ENCODE measurements at places on chromosomes 16 and 17.

DNA sequence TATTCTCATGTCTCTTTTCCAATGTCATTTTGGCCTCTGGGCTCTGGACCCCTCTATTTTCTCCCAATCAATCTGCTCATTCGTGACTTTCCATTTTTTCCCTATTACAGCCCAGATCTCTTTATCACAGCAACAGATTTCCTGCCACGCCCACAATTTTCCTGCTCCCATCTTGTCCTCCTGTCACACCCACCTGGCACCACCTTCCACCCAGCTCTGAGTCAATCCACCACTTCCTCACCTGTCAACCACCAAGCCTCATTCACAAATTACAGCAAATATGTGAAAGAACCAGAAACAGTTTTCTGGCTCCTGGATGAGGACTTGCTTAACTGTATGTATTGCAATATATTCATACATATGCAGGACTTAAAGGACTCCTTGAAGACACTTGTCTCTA lies 311.3 kb downstream of the GRIN2A start:
- no peak for DNase-seq

DNA sequence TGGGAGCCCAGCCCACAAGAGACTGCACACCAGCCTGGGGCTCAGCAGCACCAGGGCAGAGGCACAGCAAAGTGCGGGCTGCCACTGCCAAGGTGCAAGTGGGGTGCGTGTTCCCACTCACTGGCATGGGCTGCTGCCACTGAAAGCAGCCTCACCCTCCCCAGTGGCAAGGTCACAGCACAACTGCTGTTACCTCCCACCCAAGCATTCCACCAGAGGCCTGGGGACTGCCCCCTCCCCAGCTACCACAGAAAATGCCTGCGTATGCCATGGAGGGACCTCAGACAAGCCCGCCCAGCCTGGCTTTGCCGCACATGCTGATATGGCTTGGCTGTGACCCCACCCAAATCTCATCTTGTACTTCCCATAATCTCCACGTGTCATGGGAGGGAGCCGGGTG lies 33.1 kb downstream of the MEAK7 start:
- DNase-seq = no peak

DNA sequence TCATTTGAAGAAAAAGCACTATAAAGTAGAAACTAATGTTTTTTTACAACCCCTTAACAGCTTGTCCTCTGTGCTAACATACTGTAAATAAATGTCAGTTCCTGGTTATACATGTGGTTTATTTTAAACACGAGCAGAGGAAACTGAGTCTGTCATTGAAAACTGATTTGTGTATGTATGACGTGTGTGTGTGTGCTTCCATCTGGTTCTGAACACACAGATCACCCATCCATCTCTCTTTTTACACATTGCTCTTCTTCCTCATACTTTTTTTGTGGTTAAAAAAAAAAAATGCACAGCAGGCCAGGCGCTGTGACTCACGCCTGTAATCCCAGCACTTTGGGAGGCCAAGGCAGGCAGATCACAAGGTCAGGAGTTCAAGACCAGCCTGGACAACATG lies 49.5 kb downstream of the ZNF423 start:
- DNase-seq = no peak

GRCh38 chr16:2924901-2925755 lies 13.4 kb downstream of the FLYWCH1 start:
- no peak for DNase-seq

GRCh38 chr17:8016632-8017424 lies 14.4 kb downstream of the GUCY2D start:
- peak; percentile 82 for DNase-seq

GRCh38 chr16:58497468-58497867 lies 2.5 kb upstream of the NDRG4 start:
- no peak for DNase-seq

DNA sequence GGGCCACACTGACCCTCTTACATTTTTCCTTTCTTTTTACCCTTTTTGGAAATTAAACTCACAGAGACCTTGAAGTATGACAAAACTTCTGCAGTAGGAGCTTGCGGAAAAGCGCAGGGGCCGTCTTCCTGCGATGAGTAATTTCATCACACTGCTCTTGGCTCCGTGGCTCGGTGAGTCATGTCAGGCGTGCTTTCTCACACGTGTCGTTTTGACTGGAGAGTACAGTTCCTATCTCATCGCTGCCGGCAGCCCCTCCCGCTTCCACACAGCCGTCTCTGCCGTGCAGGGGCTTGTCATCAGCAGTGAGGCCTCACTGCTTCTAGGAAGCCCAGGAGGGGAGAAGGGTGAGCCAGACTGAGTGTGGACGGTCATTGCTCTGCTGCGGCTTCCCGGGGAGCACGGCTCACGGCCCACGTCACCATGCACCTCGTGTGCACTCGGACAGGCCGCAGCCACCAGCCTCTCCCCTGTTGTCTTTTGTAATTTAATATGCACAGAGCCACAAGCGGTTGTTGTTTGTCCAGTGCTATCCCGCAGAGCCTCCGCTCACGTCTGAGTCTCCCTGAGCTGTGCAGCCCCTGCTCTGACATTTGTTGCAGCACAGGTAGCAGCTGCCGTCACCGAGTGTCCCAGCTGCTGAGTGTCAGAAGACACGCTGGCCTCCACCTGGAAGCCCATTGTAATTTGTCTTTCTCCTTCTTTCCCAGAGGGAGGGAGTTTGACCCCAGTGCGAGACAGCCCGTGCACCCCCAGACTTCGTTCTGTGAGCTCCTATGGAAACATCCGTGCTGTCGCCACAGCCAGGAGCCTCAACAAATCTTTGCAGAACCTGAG lies 99.4 kb upstream of the CHMP6 start:
- DNase-seq = no peak

DNA sequence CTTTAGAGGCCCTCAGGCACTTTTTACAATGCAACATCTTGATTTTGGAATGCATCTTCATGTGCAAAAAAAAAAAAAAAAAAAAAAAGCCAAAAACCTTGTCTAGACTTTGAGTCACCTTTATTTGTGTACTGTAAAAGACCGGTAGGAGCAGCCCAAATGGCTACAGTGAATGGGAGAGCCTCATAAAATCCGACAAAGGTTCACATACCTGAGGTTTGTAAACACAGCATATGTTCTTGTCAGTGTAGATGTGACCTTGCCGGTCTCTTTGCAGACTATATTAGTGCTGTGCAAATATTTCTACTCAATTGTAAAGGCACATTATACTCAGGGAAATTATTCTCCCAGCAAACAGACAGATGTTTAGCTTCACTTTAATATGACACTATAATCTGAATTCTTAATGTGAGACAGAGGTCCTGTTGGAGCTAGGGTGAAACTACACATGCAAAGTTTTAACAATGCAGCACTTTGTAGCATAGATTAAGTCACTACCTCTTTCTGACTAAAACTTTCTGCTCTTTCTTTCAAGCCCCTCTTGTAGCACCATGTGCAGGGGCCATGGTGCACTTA lies 211.3 kb downstream of the CA10 start:
- DNase-seq = no peak

DNA sequence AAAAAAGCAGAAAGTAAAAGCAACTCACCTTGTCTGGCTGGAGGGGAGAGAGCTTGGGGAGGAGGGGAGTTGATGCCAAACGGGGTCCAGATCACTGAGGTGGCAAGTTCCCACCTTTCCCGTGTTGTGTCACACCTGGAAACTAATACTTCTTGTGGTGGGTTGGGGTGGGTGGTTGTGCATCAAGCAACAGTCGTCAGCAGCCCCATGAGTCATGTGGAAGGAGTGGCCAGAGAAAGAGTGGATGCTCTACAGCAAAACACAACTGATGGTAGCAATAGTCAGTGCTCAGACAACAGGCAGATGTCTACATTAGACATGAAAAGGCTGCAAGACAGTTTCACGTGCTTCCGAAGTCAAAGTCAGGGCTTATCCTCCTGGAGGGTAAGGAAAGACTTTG lies 35.4 kb downstream of the ARSG start:
- DNase-seq = no peak

GRCh38 chr16:79598348-79599181 lies 2.0 kb downstream of the MAF start:
- DNase-seq = peak; percentile 54

GRCh38 chr17:17456251-17456650 lies 20.5 kb upstream of the MED9 start:
- no peak for DNase-seq

GRCh38 chr16:4599037-4599436 lies 15.7 kb downstream of the UBALD1 start:
- DNase-seq = no peak

DNA sequence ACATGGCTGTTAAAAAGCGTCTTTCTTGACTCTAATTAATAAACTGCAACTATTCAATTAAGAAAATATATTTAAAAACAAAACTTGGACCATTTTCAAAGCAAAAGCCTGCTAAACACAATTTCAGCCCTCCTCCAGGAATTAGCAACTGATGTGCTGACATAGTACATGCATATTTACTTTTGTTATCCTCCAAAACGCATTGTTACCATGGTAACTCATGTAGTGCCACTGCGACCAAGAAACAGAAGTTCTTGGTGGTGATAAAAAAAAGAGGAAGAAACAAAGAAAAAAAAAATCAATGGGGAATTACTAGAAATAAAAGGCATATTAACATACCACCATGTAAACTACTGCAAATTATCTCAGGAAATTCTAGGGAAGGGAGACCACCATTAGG lies 793.4 kb upstream of the CDH8 start:
- peak; percentile 70 for DNase-seq

- no peak for DNase-seq
Observed at GRCh38 chr16:69110406-69110805, 5.0 kb downstream of the HAS3 start.

GRCh38 chr16:53773150-53773846 lies 69.3 kb downstream of the FTO start:
- peak; percentile 82 for DNase-seq

DNA sequence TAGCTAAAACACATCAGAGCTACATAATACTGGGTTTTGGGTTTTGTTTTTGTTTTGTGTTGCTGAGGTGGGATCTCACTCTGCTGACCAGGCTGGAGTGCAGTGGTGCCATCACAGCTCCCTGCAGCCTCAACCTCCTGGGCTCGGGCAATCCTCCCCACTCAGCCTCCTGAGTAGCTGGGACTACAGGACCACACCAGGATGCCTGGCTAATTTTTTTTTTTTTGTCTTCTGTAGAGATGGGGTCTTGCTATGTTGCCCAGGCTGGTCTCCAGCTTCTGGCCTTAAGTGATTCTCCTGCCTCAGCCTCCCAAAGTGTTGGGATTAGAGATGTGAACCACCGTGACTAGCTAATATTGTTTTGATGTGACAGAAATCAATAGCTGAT lies 6.2 kb downstream of the MEAK7 start:
- DNase-seq = no peak

DNA sequence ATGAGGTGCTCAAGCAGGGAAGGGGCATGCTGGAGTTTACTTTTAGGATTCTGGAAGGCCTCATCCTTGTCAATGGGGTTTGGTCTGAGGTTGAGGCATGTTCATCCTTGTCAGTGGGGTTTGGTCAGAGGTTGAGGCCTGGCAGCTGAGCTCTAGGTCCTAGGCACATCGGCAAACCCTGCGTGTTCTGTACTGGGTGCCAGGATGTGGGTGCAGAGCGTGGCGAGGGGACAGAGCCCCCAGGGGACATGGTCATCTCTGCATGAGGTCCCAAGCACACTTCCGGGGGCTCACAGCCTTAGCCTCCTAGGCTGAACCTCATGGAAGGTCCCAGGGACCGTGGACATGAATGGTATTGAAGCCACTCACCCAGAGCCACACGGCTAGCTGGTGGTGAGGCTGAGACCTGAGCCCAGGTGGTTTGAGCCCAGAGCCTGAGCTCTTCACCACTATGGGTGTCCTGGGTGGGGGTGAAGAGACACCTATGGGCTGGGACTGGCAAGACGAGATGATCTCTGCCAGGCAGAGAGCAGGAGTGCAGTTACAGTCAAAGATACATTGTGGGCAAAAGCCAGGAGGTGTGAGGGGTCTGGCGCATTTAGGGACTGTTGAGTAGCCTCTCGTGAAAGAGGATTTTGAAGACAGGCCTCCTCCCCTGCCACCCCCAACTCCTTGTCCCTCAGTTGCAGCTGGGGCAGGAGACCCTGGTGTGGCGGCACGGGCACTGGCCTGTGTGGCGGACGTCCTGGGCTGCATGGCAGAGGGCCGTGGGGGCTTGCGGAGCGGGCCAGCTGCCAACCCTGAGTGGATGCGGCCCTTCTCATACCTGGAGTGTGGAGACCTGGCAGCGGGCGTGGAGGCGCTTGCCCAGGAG lies 19.3 kb downstream of the FCSK start:
- DNase-seq = no peak

- DNase-seq = no peak
Observed at GRCh38 chr16:17258848-17259713, 211.7 kb downstream of the XYLT1 start.

- no peak for DNase-seq
Observed at GRCh38 chr17:72175787-72176515, 55.1 kb downstream of the SOX9 start.

DNA sequence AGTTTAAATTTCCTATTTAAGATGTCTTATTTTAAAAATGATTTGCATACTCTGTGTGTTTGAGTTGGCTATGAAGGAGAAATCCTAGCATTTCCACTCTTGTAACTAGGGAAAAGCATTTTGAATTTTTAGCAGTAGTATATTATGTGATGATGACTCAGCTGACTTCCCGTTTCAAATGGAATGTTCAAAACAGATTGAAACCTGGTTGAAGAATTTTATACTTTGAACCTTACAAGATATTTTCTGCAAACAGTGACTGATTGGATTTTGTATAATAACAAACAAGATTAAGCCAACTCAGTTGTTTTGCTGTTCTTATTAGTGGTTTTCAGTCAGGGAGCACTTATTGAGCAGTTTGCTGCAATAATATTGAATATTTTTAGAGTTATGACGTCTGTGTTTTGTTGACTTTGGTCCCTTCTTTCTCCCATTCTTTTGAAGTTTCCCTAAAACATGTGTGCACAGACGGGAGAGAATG lies 8.0 kb downstream of the TNRC6A start:
- DNase-seq = no peak

- DNase-seq = no peak
Observed at GRCh38 chr16:88449267-88449561, 3.9 kb upstream of the ZFPM1 start.

DNA sequence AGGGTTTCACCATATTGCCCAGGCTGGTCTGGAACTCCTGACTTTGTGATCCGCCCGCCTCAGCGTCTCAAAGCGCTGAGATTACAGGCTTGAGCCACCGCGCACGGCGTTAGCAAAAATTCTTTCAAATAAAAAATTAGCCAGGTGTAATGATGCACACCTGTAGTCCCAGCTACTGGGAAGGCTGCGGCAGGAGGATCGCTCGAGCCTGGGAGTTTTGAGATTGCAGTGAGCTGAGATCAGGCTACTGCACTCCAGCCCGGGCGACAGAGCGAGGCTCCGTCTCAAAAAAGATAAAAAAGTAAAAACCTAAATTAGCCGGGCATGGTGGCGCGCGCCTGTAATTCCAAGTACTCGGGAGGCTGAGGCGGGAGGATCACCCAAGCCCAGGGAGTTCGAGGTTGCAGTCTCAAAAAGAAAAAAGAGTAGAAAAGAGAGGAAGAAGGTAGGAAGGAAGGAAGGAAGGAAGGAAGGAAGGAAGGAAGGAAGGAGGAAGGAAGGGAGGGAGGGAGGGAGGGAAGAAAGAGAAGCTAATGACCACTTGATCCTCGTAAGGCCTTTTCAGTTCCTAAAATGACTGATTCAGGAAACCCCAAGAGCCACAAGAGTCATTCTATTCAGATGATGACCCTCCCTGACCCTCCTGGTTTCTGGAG lies 59.2 kb downstream of the SRL start:
- DNase-seq = no peak
